ENCODE measurements at places on chromosomes 2 and 18.

- no peak for DNase-seq
These were observed 11.6 kb downstream of the GLI2 start for GRCh38 chr2:120747281-120747680.

DNA sequence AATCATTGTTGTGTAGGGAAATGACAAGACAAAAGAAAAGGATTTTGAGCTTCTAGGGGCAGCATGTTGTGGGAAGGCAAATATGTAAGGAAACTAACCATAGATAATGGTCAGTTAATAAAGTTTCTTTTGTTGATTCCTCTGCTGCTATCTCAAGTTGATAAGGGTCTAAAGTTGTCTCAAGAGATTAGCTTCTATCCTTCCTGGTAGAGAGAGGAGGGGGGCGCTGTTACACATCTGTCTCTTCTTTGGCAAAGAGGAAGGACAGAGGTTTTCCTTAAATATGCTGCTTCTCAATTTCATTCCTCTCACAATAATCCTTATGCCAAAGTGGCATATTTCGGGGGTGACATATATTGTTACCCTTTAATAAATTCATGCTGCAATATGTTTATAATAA, 944.0 kb downstream of the DPP10 start:
- no peak for DNase-seq

GRCh38 chr2:73215254-73215653, 1.2 kb downstream of the SMYD5 start:
- no peak for DNase-seq

DNA sequence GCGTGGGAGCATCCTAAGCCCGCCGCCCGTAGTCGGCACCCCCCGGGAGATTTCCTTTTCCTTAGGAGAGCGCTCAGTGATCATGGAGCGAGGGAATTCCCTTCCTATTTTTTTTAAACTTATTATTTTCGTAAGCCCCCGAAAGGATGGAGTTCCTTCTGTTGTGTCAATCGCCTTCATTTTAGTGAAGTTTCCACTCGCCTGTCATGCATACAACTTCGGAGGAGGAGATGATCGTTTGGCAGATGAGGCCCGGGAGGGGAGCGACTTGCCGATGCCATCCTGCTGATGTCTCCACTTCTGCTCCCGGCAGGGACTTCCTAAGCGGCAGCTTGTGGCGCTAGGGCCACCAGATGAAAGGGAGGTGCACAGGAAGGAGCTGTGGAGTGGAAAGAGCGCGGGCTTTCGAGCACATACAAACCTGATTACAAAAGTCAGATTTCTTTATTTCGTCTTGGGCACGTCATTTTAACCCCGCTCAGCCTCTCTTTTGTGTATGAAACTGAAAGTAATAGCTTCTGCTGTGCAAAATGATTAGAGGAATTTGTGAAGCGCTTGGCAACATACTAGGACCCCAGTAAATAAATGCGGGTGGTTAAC, at the start of gene ADGRF3:
ADGRF3 (minus strand) TSS at position 336 of the 600 bp plus-strand sequence. CDS start 555 bp downstream, outside the sequence.
- peak; percentile 70 for DNase-seq

DNA sequence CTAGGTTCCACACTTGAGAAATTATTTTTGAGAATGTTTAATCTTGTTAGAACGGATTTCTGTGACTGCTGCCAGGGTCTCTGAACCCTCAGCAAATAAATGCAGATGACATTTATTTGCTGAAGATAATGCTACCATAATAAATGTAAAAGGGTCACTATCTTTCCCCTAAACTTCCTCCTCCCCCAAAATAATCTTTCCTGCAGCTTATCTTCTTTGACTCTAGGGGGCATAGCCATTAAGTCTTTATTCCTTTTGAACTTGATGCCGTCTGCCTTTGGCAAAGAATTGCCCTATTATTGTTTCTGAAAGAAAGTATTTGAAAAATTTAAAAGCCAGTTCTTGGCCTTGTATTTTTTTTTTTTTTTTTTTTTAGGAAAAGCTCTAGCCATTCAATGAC, 63.6 kb upstream of the ACSL3 start:
- no peak for DNase-seq

DNA sequence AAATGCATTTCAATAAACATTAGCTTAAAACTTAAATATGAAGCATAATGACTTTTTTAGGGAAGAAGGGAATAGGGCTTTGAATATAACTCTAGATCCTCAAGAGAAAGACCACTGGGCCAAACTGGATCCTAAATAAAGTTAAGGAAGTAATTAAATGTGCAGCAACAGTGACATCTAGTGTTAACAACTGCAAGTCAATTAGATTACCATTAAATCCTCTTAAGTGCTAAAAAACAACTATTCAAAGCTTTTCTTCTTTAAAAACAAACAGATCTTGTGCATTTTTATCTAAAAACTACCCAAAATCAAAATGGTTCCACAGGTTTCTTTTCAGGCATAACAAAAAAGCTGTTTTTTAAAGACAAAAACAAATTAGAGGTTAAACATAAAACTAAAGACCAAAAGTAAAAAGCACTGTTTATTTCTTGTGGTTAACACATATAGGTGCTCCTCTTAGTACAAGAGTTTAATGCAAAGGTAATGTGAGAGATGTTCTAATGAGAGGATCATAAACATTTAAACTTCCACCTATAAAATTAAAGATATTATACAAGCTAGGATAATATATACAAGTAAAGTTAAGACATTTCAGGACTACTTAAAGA, 111.4 kb downstream of the THADA start:
- DNase-seq, result peak; percentile 61

GRCh38 chr18:9204659-9205058, 68.1 kb downstream of the ANKRD12 start:
- no peak for DNase-seq

DNA sequence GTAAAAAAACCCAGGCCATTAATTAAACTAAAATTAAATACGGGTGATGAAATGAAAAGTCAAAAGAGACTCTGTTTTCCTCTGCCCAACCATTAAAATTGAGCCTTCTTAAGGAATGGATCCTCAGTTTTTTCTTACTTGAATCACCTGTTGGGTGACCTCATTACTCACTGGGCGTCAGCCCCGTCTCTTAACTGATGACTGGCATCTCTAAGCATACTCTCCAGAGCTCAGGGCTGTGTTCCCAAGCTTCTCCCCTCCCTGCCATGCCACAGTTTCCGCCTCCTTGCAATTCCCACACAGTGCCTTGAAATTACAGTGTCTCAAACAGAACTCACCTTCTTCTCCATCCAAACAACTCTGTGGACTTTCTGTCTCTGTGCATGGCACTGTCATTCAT, 421.1 kb upstream of the CELF4 start:
- no peak for DNase-seq

DNA sequence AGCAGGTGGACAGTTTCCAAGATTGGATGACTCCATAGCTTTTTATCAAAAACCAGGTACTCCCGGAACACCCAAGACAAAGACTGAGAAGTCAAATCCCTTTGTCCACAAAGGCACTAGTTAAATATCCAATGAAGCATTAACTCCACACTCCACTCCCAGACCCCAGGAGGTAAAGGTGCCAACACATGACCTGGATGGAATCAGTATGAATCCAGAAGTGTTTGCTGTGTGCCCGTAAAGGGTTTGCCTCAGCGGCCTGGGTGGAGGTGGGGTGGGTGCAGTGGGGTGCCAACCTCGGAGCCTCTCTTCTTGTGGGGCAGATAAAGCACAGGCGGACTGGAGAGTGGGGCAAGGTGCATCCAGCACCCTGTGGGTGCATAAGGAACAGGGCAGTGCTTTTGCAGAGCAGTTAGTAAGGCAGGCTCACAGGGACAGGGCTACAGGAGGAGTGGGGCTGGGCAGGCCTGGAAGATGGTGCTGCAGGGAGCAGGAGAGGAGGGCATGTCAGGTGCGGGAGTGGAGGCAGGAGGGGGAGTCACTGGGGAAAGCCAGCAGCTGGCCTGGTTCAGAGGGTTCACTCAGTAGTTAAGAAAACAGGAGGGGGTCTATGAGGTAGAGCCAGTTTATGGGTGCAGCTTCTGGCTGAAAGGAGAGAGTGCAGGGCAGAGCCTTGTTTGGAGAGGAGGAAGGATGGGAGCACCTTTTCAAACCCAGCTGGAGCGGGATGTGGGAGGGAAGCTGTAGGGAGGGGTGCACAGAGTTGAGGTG, 208.4 kb upstream of the SMAD2 start:
- DNase-seq, result no peak

Measured in CD4-positive, alpha-beta T cell treated with Interleukin-12 subunit alpha and Interleukin-12 subunit beta, for 1 hour (primary cell).